ENCODE measurements at places on chromosomes 2 and 18. TPM values are rescaled to one million over a fixed set of nuclear protein-coding genes. Genes with fewer than 3 reads are reported as not detected.

ANKRD30BL gene
- not detected for total RNA-seq

DNA sequence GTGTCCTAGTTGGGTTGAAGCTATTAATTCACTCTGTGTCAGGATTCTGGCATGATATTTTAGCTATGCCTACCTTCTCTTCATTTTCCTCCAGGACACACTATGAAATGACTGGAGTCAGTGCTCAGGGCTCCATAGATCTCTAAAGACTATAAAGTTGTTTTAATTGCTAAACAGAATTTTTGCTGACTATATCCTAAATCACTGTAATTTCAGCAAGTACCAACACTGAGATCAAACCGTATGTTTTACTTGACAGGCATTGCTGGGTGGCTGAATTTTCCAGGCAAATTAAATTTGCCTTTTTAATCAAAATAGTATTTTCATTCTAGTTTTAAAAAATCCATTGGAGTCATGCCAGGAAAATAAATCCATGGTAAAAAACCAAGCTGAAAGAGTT lies 138.1 kb downstream of the LRP1B start:
- no peak for DNase-seq
- H3K4me3 ChIP-seq: no peak overlapping the region
- no peaks in the 10 kb centered on the region for H3K36me3 ChIP-seq
- no peaks in the 10 kb centered on the region for H3K4me1 ChIP-seq
- H3K27ac ChIP-seq: no peak overlapping the region

- no peaks in the 10 kb centered on the region for H3K4me1 ChIP-seq
- no peak overlapping the region for H3K4me3 ChIP-seq
- H3K36me3 ChIP-seq: no peaks in the 10 kb centered on the region
- DNase-seq: no peak
- H3K27ac ChIP-seq: no peak overlapping the region
- no peaks in the 10 kb centered on the region for H3K27me3 ChIP-seq
Measured at GRCh38 chr18:22547807-22548561, 130.3 kb upstream of the CTAGE1 start.

DNA sequence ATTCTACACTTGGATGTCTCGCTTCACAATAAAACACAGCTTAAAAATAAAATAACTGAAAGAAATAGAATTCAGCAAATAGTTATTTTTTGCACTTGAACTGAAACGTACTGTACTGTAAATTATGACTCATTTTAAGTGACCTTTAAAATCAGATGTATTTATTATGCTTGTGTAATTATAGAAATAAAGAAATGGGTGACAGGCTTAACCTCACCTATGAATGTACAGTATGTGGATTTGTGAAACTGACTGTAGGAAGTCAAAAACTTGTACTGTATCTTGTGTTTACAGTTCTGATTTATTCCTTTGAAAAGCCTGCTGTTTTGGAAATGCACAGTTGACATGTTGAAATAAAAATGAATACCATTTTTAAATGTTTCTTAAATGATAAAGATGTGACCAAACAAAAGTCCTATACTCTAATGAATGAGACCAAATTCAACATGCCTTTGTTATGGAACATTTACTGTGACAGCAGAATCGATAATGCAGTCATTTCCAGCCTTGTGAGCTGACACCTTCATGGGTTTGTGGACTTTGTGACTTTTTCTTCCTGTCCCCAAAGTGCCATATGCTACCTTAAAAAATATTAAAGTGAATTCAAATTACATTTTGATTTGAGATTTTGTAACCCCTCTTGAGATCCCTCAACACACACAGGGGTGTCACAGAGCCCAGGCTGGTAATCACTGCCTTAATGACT lies 32.7 kb downstream of the NEMP2 start:
- no peaks in the 10 kb centered on the region for H3K27me3 ChIP-seq
- peaks cover 20% of the 10 kb centered on the region for H3K4me1 ChIP-seq
- no peak overlapping the region for H3K4me3 ChIP-seq
- no peak for DNase-seq

GRCh38 chr2:174555998-174556397 lies 41.6 kb downstream of the WIPF1 start:
- peaks cover 44% of the 10 kb centered on the region for H3K4me1 ChIP-seq
- no peaks in the 10 kb centered on the region for H3K27me3 ChIP-seq
- no peak for DNase-seq
- no peak overlapping the region for H3K4me3 ChIP-seq
- peaks cover 22% of the 10 kb centered on the region for H3K36me3 ChIP-seq

DNA sequence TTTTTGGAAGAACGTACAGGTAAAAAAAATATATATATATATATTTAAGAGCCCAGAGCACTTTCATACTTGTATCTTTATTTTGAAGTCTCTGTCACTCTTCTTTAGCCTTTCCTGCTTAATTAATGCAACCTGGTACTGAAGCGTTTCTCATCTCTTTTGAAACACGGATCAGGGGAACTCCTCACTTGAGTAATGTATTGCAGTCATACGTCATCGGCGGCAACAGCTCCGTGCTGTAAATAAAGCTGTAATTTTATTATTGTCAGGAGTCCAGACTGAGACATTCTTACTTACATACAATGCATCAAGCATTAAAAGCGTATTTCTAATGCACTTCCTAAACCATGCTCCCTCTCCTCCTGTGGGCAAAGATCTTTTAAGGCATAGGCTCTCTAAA lies 514.7 kb downstream of the SOX11 start:
- no peaks in the 10 kb centered on the region for H3K36me3 ChIP-seq
- no peaks in the 10 kb centered on the region for H3K4me1 ChIP-seq
- no peaks in the 10 kb centered on the region for H3K27me3 ChIP-seq
- H3K27ac ChIP-seq: no peak overlapping the region
- H3K4me3 ChIP-seq: no peak overlapping the region

DNA sequence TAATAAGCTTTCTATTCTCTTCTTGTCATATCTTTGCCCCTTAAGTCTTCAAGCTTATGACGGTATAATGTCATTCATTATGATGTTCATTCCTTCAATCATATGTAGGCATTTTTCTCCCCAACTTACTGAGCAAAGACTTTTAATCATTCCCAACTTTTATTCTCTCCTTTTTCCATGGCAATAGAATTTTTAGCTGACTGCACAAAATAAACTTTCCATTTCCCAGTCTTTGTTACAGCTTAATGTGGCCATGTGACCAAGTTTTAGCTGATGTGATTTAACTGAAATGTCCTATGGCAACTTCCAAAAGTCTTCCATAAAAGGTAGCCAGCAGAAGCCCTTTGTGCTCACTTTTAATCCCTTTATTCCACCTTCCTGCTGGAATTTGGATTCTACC lies 152.5 kb downstream of the ANKRD30B start:
- no peak overlapping the region for H3K27ac ChIP-seq
- no peak overlapping the region for H3K4me3 ChIP-seq
- H3K36me3 ChIP-seq: no peaks in the 10 kb centered on the region
- no peaks in the 10 kb centered on the region for H3K27me3 ChIP-seq

DNA sequence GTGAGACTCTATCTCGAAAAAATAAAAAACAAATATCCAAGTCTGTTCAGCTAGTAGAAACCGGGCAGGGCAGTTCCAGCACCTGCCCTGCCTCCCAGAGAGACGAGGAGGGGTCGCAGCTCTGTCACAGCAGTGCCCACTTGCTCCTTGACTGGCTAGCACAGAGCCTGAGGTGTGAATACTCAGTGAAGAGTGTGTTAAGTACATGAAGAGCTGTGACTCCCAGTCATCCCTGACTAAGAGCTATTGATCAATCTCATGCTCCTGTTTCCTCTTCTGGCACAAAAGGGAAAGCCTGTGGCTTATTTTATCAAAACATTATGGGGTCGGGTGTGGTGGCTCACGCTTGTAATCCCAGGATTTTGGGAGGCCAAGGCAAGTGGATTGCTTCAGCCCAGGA lies 83.0 kb upstream of the FZD7 start:
- H3K36me3 ChIP-seq: no peaks in the 10 kb centered on the region
- no peak overlapping the region for H3K4me3 ChIP-seq
- peaks cover 12% of the 10 kb centered on the region for H3K27me3 ChIP-seq
- no peak overlapping the region for H3K27ac ChIP-seq
- DNase-seq: no peak
